ENCODE measurements at places on chromosomes 4 and X.

- DNase-seq = no peak
Measured at GRCh38 chr4:108794136-108794535, 31.3 kb upstream of the ETNPPL start.

DNA sequence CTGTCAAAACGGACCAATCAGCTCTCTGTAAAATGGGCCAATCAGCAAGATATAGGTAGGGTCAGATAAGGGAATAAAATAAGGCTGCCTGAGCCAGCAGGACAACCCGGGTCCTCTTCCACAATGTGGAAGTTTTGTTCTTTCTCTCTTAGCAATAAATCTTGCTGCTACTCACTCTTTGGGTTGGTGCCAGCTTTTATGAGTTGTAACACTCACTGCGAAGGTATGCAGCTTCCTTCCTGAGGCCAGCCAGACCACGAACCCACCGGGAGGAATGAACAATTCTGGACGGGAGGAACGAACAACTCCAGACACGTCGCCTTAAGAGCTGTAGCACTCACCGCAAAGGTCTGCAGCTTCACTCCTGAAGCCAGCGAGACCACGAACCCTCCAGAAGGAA lies 287.8 kb downstream of the RAPGEF2 start:
- no peak for DNase-seq

GRCh38 chr4:124386163-124386562 lies 326.4 kb downstream of the ANKRD50 start:
- DNase-seq = no peak

GRCh38 chr4:92714640-92715039 lies 410.9 kb downstream of the GRID2 start:
- DNase-seq = no peak

DNA sequence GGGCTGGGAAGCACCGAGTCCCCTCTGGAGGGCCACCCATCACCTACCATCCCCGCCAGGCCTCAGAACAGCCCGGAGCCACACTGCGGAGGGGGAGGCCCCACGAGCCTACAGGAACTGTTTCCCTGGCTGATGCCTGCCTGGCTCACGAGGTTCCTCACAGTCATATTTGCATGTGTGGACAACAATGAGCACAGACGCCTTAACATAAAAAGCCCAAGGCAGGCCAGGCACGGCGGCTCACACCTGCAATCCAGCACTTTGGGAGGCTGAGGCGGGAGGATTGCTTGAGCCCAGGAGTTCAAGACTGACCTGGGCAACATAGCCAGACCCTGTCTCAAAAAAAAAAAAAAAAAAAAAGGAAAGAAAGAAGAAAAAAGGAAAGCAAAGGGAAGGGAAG lies 125.9 kb downstream of the FAM53A start:
- no peak for DNase-seq

DNA sequence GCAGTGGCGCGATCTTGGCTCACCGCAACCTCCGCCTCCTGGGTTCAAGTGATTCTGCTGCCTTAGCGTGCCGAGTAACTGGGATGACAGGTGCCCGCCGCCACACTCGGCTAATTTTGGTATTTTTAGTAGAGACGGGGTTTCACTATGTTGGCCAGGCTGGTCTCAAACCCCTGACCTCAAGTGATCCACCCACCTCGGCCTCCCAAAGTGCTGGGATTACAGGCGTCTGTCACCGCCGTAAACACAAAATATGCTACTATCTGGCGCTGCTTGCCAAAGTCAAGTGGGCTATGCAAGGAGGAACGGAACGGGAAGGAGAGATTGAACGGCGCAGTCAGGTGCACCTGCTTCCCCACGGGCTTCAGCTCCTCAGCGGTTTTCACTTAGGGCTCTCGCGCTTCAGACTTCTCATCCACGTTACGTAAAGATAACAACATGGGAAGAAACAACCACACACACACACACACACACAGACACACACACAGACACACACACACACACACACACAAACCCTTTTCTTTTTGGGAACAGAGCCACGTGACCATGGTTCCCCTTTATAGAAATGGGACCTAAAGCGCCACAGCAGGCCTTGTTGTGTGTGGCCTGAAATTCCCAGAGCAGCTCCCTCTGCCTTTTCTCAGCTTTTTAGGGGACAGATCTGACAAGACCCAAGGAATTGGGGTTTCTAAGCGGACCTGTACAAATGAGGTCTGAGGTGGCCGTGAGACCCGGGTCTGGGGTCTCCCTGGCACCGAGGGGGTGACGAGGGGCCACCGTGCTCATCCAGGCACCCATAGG lies 1.5 kb downstream of the P2RY8 start:
- DNase-seq = no peak

Data from activated naive CD4-positive, alpha-beta T cell (primary cell).